ENCODE measurements at places on chromosomes 3 and 15.

DNA sequence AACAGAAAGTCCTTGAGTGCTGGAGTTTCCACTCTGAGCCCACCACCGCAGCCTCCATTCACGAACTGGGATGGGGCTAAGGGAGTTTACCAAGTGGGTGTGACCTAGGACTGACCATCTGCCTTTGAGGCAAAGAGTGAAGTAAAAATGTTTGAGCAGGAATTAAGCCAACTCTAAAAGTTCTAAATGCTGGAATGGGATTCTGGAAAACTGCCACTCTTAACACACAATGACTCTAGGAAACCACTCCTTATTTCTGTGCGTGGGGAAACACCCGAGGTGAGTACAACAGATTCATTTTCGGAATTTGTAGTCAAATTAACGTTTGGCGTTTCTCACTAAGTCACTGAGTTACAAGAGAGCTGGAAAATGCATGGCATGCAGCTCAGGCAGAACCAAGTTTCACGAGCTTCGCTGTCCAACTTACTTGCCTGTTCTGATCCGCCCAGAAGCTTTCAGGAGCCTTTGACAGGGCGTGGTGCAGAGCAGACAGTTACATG lies 31.6 kb downstream of the ISL2 start:
- no peak for DNase-seq

GRCh38 chr15:68271854-68272471 lies 5.6 kb upstream of the FEM1B start:
- no peak for DNase-seq

DNA sequence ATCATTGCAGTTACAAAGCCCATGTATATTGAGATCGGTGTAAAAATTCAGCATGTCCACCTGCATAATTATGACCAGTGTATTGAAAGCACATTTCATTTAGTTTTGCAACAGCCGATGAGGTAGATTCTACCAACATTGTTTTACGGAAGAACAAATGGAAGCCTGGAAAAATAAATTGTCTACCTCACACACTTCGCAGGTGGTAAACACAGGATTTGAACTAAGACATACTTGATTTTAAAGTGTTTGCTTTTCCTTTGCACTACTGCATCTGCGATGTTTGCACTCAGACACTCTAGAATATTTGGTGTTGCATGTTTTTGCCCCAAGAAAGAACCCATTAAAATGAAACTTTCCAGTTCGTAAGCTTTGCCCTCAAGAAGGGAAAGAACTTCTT lies 148.4 kb downstream of the PGPEP1L start:
- no peak for DNase-seq

GRCh38 chr3:30401971-30402370 lies 204.4 kb upstream of the TGFBR2 start:
- no peak for DNase-seq

DNA sequence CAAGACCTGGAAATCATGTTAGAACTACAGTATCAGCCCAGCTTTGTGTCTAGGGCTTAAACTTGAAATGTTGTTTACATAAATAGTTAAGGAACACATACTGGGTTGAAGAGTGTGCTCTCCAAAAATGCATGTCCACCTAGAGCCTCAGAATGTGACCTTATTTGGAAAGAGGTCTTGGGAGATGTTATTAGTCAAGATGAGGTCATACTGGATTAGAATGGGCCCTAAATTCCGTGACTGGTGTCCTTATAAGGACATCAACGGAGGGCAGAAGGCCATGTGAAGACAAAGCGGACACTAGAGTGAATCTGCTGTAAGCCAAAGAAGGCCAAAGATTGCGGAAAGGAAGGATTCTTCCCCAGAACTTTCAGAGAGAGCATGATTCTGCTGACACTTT lies 759.2 kb upstream of the CFAP20DC start:
- no peak for DNase-seq

DNA sequence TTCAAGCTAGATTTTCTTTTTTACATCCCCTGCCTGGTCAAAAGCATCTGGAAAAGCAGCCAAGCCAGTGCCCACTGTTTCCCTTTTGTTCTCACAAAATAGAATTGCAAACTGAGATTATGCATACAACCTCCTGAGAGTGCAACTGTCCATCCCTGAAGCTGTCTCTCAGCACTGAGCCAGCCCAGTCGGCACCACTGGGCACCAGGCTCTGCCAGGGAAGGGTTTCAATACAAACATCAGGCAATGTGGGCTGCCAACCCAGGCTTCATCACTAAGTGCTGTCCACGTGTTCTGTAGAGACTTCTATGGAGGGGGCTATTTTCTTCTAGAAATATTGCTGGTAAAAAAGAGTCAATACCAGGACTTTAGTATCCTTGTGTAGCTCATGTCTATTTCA lies 356.3 kb upstream of the TBL1XR1 start:
- DNase-seq = no peak

DNA sequence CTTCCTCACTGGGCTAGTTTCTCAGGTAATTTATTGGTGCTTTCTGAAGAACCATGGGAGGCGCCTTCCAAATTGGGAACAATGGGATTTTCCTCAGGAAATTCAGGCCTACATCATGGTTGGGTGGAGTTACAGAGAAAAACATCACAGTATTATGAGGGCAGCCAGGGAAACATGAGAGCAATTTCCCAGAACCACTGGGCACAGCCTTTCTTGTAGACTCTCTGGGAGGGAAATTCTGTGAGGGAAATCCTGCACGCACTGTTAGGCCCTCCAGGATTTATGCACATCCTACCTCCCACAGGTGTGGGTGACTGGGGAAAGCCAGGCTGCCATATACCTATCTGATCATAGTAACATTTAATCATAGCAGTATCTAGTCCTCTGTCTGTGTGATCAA lies 13.2 kb downstream of the POPDC2 start:
- DNase-seq = no peak

GRCh38 chr3:175383813-175384212 lies 524.7 kb downstream of the NAALADL2 start:
- DNase-seq = no peak

- no peak for DNase-seq
These were observed 187.1 kb downstream of the RAP2B start for GRCh38 chr3:153349108-153349499.

GRCh38 chr15:45180201-45180600 lies 7.6 kb downstream of the SHF start:
- no peak for DNase-seq

- DNase-seq = no peak
These were observed 64.9 kb downstream of the SGO1 start for GRCh38 chr3:20121088-20121487.

DNA sequence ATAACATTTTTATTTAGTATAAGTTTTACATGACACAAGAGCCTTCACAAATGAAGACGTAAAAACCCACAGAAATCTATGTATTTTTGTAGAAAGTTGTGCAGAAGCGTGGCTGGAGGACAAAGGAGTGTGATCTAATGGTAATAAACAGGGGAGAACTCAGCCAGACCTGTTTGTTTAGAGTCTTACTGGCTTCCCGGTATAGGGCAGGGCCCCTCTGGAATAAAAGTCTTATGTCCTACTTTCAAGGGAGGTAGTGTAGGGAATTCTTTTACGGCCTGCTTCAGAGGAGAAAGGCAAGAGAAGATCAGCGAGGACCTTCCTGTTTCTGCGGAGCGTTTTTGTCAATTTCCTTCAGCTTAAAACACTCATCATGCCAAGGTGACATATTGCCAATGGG lies 103.6 kb downstream of the TGFBR2 start:
- no peak for DNase-seq

- no peak for DNase-seq
These were observed 149.0 kb downstream of the APBA2 start for GRCh38 chr15:29034593-29035335.

DNA sequence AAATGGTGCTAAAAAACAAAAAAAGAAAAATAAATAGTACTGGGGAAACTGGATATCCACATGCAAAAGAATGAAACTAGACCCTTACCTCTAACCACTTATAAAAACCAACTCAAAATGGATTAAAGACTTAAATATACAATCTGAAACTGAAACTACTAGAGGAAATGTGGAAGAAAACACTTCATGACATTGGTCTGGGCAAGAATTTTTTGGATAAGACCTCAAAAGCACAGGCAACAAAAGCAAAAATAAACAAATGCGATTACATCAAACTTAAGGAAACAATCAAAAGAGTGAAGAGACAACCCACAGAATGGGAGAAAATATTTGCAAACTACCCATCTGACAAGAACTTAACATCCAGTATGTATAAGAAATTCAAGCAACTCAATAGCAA lies 6.4 kb downstream of the IFT57 start:
- no peak for DNase-seq

DNA sequence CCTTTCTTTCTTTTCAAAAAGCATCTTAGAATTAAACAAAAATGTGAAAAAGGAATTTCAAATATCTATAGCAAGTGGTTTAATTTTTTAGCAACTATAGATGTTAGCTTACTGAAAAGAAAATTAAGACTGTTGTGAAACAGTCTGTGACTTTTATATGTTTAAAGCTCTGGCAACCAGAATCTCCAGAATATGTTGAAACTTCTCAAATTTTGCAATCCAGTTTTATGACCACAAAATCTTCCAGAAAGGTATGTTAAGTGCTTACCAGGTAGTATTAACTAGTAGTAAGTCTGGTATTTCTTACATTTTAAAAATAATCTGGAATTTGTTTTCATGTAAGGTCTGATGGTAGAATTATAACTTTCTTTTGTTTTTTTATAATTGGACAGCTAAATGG lies 235.0 kb downstream of the SLC9A9 start:
- no peak for DNase-seq

GRCh38 chr3:53236112-53236841 lies 19.5 kb downstream of the TKT start:
- DNase-seq = no peak

DNA sequence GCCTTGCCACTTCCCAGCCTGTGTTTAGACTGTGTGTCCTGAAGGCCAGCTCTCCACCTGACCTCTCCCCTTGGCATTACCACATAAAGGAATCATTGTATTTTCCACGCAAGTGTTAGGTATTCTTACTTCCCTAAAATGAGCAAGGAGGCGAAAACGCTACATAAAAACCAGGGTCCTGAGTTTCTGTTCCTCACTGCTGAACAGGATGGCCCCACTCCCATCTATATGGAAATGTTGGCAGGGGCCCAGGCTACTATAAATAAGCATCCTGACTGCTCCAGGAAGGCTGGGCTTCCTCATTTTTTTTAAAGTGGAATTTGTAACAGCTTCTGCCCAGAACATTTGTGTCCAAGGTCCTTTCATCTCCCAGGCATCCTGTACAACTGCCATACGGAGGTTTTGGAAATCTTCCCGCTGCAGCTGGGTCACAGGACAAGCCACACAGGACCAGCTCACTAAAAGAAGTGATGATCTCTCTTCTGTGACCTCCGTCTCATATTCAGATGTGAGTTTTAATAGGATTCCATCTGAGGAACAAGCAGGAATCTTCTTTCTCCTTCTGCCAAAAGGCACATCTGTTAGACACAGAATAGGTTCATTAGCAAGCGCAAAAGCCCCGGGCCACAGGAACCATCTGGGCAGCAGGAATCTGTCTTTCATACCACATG lies 56.4 kb upstream of the LIMD1 start:
- DNase-seq = no peak

DNA sequence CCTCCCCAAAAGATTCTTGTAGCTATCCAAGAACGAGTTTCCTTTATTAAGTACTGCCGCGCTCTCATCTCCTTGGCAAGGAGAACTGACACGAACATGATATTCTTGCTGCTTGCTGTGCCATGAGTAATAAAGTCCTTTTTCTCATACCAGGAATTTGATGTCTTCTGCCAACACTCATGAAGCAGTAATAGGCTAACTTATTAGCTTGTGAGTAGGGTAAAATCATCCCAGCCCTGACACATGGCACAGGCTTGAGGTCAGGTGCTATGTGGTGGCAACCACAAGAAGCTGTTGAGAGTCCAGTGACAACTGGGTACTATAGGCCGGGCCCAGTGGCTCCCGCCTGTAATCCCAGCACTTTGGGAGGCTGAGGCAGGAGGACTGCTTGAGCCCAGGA lies 22.7 kb upstream of the UBXN7 start:
- no peak for DNase-seq

GRCh38 chr3:39911465-39912309 lies 102.3 kb downstream of the MYRIP start:
- no peak for DNase-seq

DNA sequence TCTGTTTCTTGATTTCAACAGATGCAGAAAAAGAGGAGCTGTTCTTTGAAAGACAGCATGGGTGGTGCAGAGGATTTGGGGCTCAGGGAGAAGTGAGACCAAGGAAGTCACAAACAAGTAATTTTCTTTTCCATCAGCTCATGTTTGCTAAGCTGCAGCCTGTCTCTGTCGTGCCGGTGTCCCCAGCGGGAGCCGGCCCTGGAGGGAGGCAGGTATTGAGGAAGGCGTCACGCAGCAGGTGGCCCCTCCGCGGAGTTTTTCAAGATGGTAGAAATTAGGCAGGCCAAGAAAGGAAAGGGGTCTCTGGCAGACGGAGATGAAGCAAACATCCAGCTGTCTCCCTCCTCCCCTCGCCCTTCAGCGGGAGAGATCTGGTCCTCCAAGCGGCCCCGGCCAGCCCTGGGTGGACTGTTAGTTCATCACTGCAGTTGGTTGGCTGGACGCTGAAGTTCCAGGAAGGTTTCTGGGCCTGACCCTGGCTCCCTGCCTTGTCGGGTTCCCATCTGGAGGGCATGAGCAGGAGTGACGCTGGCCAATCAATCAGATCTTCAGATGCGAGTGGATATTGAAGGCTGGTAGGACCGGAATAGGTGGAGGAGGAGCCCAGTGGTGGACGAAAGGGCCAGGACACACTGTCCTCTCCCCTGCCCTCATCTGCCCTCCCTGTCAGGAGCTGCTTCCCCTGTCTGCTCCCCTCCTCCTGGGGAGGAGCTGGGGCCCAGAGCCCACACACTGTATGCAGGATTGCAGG lies 27.7 kb upstream of the MUC4 start:
- no peak for DNase-seq

DNA sequence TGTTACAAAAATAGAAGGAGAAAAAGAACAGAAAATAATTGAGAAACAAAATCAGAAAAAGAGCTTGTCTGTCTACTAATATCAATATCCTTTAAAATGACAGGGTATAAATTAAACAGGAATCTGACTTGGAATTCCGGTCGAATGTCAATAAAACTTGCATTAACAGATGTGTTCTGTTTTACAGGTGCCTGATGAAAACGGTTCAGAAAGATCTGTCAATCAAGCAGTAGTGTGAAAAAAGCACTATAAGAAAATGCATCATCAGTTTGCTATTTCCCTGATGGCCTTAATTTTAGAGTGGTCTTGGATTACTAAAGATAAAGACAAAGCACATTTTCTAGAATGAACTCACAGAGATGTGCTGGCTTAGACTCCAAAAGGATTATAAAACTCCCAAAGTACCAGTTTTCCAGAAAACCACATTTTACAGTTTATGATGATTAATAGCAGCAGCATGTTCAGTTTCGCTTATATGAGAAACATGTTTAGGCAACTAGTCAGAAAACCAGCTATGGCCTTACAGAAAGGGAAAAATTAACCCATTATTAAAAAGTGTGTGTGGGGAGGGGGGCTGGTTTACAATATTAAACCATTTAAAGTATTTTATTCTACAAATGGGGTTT lies 8.2 kb upstream of the C3orf38 start:
- DNase-seq = no peak

Data from omental fat pad (tissue), 4 donors.